Stimulated activated CD8-positive, alpha-beta memory T cell treated with anti-CD3 and anti-CD28 coated beads, Interleukin-4, amount 100 ng/mL, for 48 hours (primary cell): ENCODE measurements at places on chromosomes 1 and 21.
A peak's percentile ranks its signal among the peaks of the same experiment; 100 is the strongest.

- no peak for DNase-seq
Measured at GRCh38 chr1:17198476-17199258, 6.3 kb upstream of the PADI1 start.

DNA sequence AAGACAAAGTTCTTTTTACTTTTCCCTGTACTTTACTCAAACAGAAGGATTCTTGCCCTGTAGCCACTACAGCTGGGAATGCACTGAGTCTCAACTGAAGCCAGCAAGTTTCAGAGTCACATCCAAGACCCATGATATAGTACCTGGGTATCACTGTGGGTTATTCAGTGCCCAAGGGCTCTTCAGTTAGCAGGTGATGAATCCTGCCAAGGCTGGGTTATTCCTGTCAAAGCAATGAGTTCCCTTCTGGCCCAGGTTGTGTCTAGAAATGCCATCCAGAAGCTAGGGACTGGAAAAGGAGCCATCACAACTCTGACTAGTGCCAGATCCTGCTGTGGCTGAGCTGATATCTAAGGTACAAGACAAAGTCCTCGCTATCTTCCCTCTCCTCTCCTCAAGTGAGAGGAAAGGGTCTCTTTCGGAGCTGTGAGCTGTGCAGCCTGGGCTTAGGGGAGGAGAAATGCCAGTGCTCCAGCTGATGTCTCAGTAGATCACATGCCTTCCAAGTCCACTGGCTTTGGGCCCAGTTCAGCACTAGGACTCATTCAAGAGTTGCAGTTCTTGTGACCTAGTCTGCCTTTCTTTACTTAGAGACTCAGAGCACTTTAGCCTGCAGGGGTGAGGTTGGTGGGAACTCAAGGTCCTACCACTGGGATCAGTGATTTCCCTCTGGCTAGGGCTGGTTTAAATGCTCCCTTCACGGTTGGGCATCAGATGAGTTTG is 369.4 kb downstream of the TBX15 start:
- DNase-seq, result no peak

DNA sequence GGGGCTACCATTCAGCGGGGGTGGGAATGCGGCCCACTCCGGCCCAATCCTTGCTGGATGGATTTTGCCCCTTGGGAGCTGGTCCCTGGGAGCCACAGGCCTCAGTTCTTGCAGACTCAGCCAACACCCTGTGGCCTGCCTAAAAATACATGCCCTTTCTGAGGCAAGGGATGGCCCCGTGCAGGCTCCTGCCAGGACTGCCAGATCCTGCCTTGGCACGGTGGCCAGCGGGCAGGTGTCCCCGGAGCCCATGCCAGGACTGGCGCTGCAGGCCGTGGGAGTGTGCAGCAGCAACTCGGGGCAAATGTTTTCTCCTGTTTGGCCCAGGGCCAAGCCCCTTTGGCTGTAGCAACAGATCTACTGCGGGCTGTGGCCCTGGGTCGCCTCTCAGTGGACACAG is 1.6 kb upstream of the PANK4 start:
- no peak for DNase-seq

DNA sequence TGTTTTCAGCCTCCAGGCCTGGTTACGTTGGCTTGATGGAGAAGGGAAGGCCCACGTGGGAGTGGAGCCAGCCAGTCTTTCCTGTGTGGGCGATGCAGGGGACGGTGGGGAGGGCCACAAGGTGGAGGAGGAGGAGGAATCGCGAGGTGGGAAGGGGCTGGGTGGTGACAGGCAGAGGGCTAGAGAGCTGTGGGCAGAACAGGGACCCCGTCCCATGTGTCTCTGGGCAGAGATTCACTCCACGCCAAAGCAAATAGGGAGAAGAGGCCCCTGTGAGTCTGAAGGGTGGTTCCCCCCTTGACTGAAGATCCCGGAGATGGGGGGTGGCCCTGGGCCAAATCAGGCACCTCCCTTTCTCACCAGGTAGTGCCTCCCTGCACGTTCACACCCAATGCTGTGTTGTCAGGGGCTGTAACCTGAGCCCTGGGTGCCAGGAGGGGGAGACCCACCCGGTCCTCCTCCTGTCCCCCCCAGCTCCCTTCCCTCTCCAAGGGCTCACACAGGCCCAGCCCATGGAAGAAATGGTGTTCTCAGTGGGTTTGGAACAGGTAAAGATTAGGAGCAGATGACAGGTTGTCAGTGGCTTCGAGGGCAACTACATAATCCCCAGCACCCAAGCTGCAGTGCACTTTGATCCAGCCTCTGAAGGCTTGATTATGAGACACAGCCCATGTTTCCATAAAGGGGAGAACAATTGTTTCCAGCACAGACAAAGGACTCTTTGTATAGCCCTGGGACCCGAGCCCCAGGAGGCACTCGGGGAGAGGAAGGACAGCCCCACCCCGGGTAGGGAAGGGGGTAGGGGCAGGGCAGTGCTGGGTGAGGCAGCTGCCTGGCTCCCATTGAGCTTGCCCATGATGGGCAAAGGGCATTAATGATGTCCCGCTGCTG is 37.7 kb upstream of the GPR37L1 start:
- no peak for DNase-seq

DNA sequence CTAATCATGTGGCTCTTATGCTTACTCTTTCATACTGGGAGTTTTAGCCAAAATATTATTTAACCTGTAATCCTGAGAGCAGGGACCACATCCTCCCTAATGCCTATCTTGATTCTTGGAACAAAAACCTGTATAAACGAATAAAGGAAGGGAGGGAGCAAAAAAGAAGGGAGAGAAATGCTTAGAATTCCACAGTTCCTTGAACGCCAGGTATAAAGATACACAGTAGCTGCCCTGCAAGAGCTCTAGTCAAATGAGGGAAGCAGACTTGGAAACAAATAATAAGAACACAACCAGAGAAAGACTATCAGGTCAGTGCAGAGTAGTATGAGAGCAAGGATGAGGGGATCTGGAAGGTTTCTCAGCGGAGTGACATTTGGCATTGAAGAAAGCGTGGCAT is 116.3 kb downstream of the SLC30A10 start:
- no peak for DNase-seq

DNA sequence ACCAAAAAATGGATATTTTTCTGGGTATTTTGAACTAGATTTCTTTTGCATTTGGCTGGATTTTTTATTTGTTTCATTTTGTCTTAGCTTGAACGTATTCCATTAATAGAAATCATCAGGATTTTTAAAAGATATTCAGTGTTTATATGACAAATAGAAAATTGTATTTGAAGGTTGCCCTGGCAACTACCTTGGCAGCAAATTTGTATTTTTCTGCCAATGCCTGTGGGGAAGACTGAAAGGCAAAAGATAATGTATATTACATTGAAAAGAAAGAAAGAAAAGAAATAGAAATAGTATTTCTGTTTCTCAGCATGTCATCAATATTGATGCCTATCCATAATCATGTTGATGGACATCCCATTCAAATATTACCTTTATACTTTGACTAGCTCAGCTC is 16.8 kb downstream of the VCAM1 start:
- no peak for DNase-seq

DNA sequence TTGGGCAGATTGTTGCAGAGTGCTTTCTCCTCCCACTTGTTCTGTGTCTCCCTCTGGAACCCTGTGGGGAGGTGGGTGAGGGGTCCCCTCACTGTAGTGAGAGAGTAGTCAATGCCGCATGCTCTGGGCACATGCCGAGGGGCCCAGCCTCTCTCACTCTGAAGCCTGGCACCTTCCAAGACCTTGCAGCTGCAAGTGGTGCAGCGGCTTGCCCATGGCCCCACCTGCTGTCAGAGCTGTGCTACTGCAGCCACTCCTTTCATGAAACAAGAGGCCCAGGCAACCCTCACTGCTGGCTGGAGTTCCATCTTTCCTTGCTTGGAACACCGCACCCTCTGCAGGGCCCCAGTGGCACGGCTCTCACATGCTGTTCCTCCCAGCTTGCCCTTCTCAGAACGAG is 58.4 kb upstream of the COL6A1 start:
- DNase-seq, result peak; percentile 77

- DNase-seq, result no peak
Measured at GRCh38 chr1:158324395-158324794, 6.9 kb downstream of the CD1B start.

- no peak for DNase-seq
Measured at GRCh38 chr1:173409613-173410012, 67.5 kb upstream of the PRDX6 start.

DNA sequence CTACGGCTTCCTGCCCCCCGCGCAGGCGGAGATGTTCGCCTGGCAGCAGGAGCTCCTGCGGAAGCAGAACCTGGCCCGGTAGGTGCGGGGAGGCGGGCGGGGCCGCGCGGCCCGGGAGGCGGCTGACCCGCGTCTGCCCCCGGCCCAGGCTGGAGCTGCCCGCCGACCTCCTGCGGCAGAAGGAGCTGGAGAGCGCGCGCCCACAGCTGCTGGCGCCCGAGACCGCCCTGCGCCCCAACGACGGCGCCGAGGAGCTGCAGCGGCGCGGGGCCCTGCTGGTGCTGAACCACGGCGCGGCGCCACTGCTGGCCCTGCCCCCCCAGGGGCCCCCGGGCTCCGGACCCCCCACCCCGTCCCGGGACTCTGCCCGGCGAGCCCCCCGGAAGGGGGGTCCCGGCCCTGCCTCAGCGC is 16.6 kb downstream of the NOC2L start:
- DNase-seq, result no peak
